ENCODE measurements at places on chromosomes 1 and 21. TPM values are rescaled to one million over a fixed set of nuclear protein-coding genes. Genes with fewer than 3 reads are reported as not detected.

FASLG gene
- not detected for total RNA-seq

DNA sequence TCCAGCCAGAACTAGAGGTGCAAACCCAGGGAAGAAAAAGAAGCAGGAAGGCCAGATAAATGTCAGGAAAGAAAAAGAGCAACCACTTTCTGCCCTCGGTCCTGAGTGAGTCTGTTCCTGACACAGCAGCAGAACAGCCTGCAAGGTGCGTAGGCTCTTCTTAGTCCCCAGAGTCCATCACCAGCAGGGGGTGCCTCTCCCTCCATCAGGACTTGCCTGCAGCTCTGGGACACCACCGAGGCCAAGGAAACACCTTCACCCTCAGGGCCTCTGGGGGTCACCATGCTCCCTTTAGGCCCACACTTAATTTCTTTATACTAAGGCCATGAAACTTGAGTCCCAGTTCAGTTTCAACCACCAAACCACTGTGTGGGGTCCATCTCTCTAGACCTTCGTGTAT is 43.7 kb upstream of the NFASC start:
- DNase-seq = peak; percentile 48

GRCh38 chr1:198276241-198276640 is 119.4 kb downstream of the NEK7 start:
- DNase-seq = no peak

KRTAP10-6 gene
- total RNA-seq = not detected

TNFRSF25 gene
- 42.5 TPM for total RNA-seq
